NCI-H1417 treated with DMSO at 0.1 percent for 48 hours (cell line): ENCODE measurements at places on chromosomes 16 and 17.

- DNase-seq, result no peak
These were observed 5.7 kb upstream of the TVP23A start for GRCh38 chr16:10824111-10824893.

DNA sequence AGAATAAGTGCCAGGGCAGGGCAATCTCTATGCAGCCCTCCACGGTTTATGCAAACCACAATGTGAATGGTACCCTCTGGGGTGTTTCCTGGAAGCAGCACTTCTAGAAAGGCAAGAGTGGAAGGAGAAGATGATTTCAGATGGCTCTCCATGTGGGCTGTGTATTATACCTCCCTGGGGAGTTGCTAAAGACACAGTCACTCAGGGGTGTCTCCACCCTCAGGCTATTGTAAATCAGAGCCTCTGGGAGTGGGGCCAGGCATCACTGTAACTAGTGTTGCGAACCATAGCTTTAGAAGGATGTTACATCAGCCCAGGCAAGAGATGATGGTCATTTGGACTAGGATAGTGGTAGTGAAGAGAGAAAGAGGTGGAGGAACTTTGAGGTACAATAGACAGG, 83.3 kb upstream of the ZKSCAN2 start:
- DNase-seq, result no peak

- DNase-seq, result no peak
These were observed 9.0 kb downstream of the ITGB3 start for GRCh38 chr17:47262586-47262985.

- DNase-seq, result no peak
These were observed 9.3 kb downstream of the MYH4 start for GRCh38 chr17:10460062-10460461.

DNA sequence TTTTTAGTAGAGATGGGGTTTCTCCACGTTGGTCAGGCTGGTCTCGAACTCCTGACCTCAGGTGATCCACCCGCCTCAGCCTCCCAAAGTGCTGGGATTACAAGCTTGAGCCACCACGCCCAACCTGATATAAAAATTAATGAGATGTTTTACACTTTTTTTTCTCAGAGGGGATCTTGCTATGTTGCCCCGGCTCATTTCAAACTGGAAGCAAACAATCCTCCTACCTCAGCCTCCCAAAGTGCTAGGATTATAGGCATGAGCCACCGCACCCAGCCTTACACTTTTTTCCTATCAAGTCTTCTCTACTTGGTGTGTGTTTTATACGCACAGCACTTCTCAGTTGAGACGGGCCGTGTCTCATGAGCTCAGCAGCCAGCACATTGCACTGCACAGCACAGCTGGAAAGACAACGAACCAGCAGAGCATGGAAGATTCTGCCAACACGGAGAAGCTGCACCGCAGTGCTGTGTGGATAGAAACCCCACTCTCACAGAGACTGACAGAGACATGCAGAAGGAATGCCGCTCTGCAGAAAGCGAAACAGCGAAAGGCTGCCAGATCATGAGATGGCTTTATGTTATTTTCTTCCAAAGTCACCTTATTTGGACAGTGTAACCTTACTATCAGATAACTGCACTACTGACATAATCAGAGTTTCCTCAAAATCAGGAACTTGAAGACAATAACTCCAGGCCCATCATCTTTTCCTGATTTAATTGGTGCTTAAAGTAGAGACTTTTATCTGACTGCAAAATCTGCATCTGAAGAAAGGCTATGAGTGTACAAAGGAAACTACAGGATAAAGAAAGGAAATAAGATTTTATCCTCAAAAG, 6.5 kb upstream of the QRICH2 start:
- no peak for DNase-seq

- no peak for DNase-seq
These were observed 9.3 kb upstream of the SLC16A5 start for GRCh38 chr17:75078284-75079022.
